ENCODE measurements at places on chromosomes 1 and 21.

DNA sequence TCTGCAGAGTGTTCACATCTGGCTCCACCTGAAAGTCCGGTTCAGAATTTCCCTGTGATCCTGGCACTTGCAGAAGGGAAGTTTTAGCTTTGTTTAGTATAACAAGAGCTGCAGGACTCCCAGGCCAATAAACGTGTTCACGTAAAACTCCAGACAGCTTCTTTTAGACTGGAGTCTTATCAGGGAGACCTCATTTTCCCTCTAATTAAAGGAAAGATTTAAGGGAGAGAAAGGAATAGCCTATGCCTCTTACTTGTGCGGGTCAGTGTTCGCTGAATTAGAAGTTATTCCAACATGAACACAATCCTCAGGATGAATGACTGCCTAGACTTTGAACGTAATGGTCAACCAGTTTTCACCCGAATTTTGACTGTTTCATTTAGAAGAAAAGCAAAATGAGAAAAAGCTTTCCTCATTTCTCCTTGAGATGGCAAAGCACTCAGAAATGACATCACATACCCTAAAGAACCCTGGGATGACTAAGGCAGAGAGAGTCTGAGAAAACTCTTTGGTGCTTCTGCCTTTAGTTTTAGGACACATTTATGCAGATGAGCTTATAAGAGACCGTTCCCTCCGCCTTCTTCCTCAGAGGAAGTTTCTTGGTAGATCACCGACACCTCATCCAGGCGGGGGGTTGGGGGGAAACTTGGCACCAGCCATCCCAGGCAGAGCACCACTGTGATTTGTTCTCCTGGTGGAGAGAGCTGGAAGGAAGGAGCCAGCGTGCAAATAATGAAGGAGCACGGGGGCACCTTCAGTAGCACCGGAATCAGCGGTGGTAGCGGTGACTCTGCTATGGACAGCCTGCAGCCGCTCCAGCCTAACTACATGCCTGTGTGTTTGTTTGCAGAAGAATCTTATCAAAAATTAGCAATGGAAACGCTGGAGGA lies 202.1 kb upstream of the SGIP1 start:
- no peak for DNase-seq

DNA sequence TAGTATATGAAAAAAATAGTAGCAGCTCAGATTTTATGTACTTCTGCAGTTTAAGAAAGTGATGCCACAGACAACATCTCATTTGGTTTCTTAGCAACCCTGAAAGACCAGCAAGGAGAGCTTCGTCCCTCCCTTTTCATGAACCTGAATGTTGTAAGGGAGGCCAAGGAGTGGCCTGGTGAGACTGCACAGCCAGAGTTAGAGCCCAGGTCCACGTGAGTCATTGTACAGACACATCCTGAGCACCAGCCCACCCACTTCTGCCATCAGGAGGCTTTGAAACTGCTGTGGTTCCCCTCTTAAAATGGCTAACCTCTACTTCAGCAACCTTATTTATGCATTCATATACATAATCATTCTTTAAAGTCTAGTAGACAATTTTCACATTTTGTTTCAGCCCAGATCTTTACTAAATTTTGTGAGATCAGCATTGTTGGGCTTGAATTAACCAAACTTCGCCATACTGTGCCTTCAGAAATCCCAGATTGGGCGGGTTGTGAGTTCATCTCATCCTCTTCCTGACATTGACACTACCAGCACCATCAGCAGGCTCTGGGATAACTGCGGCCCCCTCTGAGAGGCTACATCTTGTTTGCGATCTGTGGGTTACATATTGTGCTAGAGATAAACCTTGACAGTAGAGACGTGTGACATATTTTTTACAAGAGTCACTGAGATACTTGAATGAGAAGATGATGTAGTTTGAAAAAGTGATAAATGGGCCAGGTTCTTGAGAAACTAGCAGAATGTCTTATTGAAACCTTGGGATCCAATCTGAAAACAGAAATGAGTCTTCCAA lies 106.7 kb downstream of the CAMTA1 start:
- DNase-seq: no peak

GRCh38 chr1:46137916-46138315 lies 5.5 kb upstream of the PIK3R3 start:
- DNase-seq: no peak

DNA sequence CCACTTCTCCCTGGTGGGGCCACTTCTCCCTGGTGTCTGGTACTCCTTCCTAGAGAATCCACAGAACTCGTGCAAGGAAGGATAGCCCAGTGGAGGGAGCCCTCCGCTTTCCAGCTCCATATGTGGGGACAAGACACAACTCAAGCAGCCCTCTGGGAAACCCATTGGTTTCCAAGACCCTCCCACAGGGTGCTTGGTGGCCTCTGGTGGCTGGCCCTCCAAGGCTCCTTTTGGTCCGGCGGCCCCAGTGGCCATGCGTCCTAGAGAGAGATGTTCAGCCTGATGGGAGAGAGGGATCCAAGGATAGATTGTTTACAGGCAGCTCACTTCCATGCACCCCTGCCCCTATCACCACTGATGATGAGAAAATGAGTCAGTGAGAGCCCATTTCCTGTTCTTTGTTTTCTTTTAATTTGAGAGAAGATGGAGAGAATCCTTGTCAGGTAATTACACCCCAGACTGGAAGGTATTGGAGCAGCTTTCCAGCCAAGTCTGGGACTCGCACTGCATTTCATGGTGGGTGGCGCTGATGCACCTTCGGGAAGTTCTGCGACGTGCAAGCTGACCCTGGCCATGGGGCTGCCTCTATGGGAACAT lies 486.2 kb upstream of the VAMP3 start:
- no peak for DNase-seq

DNA sequence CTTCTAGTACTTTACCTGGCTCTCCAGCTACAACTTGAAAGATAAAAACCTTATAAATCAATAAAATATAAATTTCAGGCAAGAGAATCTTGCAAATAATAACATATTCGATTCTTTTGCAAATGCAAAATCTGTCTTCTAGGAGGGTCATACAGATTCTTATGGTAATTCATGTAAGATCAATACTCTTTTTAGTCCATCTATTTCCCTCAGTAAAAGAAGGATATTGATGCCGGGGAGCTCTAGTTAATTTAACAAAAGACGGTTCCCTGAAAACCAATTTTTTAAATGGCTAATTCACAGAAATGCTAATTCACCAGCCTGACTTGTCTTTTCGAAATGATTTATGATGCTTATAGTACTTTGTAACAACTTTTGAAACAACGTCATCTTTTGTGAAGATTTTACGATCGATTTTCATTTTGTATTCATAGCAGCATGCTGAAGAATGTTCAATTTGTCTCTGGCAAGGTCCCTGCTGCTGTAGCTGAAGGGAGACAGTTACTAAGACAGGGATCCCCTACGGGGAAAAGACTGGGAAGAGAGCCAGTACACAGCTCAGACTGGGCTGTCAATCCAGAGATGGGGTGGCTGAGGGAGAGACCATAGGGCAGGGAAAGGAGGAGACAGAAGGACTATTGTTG lies 90.6 kb upstream of the SPAG17 start:
- no peak for DNase-seq

DNA sequence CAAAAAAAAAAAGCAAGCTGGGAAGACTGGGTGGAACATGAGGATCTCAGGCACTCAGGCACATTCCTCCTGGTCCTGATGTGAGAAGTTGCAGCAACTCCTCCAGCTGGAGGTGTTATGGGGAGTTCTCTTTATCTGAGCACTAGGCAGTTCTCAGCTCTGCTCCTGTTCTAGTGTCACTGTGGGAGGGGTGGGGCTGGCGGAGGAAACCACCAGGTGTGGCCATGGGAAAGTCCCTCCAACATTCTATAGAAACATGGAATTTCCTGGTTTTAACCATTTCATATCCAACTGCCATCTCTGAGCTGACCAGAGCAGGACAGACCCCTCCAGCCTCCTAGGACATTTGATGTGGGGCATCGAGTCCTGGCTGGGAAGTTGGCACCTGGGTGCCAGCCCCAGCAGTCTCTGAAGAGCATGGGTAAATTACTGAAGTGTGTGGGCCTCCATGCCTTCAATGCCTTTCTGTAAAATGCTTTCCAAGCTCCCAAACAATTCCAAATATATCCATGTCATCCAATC lies 804 bp upstream of the IKBKE start:
- DNase-seq: peak; percentile 62

GRCh38 chr1:235866205-235866912 lies at the start of gene LYST:
Gene LYST (minus strand): TSS chr1:235866906. CDS start chr1:235830417, 36,489 bp downstream.
- peak; percentile 71 for DNase-seq

GRCh38 chr1:48003741-48004531 lies 6.8 kb upstream of the TRABD2B start:
- no peak for DNase-seq

- DNase-seq: no peak
These were observed 35.8 kb upstream of the SLC35D1 start for GRCh38 chr1:67089685-67090208.

DNA sequence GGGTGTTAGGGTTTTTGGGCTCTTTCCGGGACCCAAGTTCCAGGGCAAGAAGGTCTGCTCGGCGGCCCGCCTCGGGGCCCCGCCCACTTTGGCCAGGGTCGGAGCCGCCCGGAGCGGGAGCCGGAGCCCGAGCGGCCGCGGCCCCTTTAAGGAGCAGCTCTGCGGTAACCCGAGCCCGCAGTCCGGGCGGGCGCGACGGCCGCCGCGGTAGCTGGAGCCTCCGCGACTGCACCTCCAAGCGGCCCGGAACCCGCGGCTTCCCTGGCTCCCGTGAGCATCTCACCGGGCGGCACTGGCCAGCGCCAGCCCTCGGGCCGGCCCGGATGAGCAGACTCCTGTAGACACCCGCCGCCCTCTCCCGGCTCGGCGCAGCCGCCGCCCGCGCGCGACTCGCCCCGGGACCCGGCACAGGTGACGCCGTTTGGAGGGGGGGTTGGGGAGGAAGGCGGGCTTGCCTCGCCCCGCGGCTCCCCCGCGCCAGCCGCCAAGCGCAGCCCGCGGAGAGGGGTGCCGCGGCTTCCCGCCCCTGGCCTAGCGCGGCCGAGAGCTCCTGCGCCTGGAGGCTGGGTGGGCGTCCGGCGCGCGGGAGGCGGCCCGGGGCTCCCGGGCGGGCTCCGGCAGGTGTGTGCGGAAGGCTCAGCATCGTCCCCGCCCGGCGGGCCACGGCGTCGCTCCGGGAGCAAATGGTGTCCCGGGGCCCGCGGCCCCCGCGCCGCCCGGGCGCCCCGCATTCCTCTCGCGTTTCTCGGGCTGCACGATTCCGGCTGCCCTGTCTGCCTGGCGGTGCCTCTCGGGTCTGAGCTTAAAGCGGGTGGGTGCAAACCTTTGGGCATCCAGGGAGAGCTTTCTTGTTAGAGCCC lies at the start of gene TLCD4:
TLCD4 (plus strand) TSS at position 149 of the 860 bp plus-strand sequence. CDS start 26,547 bp downstream, outside the sequence.
- peak; percentile 58 for DNase-seq

DNA sequence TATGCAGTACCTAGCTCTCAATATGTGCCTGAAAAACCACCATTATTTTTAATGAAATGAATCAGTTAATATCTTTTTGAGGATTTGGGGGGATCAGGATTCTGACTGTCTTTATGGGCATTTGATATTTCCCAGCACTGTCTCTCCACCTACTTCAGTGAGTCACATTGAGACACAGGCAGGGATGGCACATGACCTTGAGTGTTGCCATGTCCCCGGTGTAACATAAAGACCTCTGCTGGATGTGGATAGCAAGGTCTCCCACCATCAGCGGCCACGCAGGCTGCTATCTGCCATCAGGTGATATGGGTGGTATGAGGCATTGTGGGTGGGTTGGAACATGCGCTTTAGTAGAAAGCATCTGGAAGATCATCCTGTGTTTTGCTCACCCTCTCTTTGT lies 103.2 kb downstream of the RGL1 start:
- no peak for DNase-seq

- no peak for DNase-seq
These were observed 420.4 kb upstream of the BEND5 start for GRCh38 chr1:49197081-49197480.

DNA sequence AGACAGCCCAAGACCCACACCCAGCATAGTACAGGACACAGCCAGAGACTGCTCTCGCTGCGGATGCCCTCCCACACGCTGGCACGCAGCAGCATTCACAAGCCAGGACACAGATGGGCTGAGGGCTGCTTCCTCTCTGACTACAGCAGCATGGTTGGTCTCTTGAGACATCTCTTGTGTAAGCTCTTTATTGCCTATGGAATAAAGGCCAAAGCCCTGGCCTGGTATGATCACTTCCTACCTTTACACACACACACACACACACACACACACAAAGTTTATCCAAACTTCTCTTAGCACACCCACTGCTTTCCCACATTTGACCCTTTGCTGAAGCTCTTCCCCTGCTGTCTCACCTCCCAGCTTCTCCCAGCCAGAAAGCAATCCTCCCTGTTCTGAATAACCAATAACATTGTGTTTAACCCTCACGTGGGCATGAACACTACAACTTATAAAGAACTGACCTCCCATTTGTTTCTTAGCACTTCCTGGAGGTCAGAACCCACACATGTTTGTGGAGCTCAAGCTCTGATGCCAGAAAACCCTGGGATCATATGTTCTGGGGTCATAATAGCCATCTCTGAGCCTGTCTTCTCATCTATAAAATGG lies 1.2 kb upstream of the LUZP1 start:
- no peak for DNase-seq

DNA sequence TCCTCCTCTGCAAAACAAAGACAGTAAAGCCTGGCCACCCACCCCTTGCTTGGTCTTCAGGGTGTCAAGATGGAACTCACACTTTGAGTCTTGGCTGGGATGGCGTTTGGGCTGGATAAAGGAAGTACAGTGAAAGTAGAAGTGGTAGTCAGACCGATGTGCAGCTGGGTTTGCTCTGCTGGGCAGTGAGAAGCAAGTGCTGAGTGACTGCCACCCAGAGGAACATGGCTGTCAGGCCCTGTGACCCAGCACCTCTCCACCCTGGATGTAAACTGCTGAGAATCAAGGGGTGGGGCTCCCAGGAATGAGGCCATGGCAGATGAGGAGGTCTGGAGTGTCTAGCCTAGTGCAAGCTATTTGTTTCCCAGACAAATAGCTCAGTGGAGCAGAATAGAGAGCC lies 51.2 kb downstream of the POFUT2 start:
- peak; percentile 31 for DNase-seq

- DNase-seq: peak; percentile 79
These were observed 29.7 kb upstream of the KIRREL1 start for GRCh38 chr1:157963713-157964112.

- no peak for DNase-seq
These were observed 139.9 kb downstream of the ASTN1 start for GRCh38 chr1:177024623-177025022.

- no peak for DNase-seq
These were observed 36.4 kb downstream of the TMEM53 start for GRCh38 chr1:44637702-44638411.

- no peak for DNase-seq
These were observed 96.4 kb upstream of the C1orf105 start for GRCh38 chr1:172324086-172324485.

GRCh38 chr21:15076730-15077129 lies 11.9 kb upstream of the NRIP1 start:
- DNase-seq: no peak
